ENCODE measurements at places on chromosomes 7 and 10.

DNA sequence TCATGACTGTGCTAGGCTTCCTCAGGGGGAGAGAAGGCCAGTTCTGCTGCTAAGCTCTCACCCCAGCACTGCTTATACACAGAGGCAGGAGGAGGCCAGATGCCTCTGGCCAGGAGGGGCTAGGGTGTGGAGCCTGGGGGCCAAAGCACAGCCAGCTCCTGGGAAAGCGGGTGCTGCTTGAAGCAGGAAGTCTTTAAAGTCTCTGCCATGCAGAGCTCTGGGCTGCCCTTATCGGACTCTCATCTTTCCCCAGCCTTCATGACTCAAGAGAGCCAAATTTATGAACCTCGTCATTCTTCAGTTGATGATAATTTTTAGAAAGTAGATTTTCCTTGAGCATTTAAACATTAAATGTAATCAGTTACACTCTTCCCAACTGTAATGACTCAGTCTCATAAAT, 11.2 kb upstream of the TSPAN14 start:
- no peak for DNase-seq

GRCh38 chr7:24829787-24830186, 72.5 kb upstream of the GSDME start:
- no peak for DNase-seq

- DNase-seq, result no peak
Observed at GRCh38 chr10:35546824-35547225, 58.3 kb upstream of the GJD4 start.

- peak; percentile 10 for DNase-seq
Observed at GRCh38 chr10:132904181-132904813, 38.1 kb downstream of the CFAP46 start.

DNA sequence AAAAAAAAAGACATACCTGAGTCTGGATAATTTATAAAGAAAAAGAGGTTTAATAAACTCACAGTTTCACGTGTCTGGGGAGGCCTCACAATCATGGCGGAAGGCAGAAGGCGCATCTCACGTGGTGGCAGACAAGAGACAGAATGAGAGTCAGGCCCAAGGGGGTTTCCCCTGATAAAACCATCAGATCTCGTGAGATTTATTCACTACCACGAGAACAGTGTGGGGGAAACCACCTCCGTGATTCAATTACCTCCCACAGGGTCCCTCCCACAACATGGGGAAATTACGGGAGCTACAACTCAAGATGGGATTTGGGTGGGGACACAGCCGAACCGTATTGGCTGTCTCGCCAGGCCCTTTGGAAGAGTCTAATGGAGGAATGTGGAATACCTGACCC, 9.0 kb upstream of the MAFK start:
- DNase-seq, result no peak

- no peak for DNase-seq
Observed at GRCh38 chr10:5958077-5958476, 19.3 kb downstream of the IL15RA start.

- DNase-seq, result peak; percentile 6
Observed at GRCh38 chr7:34900891-34901513, 136.3 kb downstream of the DPY19L1 start.

- DNase-seq, result no peak
Observed at GRCh38 chr10:73083221-73083620, 13.4 kb downstream of the P4HA1 start.

GRCh38 chr10:14487488-14487883, 156.8 kb upstream of the FRMD4A start:
- DNase-seq, result no peak

GRCh38 chr10:24417053-24417452, 208.1 kb downstream of the KIAA1217 start:
- no peak for DNase-seq

- DNase-seq, result no peak
Observed at GRCh38 chr10:35386594-35387174, 50.4 kb downstream of the CCNY start.

DNA sequence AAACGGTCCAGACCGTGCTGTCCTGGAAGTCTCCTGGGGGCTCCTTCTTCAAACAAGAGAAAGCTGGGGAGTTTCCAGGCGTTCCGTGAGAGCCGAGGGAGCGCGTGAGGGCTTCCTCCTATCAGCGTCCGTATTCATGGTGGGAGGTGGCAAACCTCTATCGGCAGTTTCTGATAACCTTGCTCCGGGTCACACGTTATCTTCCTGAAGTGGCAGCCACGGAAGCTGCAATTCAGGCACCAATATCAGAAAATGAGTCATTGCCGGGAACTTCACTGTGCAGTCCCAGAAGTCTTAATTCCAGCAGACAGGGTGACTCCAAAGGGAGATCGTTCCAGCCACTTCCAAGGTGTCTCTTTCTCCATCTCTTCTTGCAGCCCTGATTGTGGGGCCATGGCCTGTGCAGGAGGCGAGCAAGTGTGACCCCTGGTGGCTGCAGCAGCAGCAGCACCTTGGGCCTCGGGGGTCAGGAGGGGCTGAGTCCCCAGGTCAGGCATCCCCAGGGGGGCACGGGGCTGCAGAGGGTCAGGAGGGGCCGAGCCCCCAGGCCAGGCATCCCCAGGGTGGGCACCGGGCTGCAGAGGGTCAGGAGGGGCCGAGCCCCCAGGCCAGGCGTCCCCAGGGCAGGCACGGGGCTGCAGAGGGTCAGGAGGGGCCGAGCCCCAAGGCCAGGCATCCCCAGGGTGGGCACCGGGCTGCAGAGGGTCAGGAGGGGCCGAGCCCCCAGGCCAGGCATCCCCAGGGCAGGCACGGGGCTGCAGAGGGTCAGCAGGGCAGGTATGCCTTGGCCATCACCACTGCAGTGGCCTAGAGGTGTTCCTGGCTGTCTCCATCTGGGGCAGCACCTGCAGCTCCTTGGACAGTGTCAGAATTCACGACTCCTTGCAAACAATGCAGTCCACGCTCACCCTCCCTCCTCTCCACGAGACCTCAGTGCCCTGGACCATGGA, 538.7 kb downstream of the DNAJB6 start:
- peak; percentile 48 for DNase-seq

- peak; percentile 3 for DNase-seq
Observed at GRCh38 chr7:1853986-1854865, 184.1 kb downstream of the ELFN1 start.

DNA sequence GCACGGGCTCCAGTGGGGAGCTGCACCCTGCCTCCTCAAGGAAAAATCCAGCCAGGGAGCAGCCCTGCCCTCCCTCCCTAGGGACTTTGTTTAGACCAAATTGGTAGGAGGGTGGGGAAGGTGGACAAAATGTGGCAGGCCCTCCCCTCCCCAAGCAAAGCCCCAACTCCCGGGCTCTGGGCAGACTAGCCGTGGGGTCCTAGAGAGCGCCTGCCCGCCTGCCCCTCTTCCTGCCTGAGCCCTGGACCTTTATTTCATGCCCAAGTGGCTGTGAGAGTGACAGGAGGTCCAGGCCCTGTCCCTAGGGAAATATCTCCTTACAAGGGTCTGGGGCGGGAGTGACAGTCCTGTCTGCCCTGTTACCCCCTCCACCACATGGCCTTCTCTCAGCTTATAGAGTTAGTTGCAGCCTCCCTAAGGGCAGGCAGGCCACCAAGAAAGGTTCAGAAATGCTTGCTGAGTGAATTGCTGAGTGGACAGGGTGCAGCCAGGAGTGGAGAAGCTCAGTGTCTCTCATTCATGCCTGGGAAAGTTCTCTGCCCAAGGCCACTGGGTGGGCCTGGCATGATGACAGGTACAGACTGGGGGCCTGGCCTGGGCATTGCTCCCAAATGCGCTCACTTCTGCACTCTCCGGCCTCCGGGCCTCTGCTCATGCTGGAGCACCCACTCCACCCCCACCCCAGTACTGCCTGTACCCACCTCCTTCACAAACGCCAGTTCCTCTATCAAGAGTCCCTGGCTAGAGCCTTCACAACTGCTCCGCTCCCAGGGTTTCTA, 25.2 kb downstream of the DNAJB12 start:
- DNase-seq, result no peak

DNA sequence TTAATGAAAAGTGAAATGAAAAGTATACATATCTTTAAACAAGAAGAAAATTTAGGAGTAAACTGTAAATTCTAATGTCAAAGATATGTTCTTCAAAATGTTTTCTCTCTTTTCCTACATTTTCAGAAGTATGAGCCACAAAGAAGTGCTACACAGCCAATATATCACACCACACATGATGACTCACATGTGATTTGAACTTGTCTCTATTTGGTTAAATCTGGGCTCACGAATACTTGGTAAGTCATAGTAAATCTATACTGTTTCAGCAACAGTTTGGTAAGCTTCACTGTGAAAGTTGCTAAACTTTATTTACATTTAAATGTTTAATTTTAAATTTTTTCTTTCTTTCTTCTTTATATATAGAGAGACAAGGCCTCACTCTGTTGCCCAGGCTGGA, 380.6 kb upstream of the IGFBP3 start:
- no peak for DNase-seq

DNA sequence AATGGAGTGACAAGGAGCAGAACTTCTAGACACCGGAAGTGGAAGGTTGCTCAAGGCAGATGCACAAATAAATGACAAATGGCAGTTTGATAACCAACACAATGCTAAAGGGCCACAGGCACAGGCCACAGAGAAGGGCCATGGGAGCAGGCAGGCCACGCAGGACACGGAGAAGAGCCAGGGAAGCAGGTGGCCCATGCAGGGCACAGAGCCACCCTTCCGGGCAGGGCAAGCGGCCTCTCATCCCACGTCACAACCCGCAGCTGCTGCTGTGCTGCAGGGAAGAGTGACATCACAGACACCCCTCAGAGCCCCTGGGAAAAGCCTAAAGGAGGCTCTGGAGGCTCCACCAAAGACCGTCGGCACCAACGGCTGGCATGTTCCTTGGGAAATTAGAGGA, 328.5 kb downstream of the PTPRN2 start:
- no peak for DNase-seq

DNA sequence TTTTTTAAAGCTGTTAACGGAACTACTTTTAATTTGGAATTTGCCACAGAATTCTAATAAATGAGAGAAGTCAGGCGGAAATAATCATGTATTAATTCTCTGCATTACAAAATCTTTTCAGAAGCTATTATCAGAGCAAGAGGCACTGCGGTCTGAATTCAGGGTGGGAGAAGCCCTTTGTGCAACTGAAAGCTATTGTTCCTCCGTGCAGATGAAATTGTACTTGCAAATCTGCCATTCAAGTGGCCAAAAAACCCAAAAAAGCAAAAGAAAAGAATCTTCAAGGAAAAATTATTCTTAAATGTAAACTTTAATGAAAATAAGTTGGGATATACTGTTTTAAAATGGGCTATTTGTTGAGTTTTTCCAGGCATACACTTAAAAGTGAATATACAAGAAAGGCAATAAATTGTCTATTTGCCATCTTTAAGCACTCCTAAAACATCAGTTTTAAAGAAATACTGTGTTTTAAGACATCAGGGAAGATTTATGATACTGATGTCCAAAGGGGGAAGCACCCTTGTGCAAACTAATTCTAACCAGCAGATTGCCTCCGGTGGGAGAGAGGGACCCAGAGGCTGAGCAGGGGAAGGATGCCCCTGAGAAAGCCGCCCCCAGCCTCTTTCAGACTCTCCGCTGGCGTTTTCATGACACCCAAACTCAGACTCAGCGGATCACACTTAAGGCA, 351.2 kb downstream of the DNAJB6 start:
- no peak for DNase-seq

DNA sequence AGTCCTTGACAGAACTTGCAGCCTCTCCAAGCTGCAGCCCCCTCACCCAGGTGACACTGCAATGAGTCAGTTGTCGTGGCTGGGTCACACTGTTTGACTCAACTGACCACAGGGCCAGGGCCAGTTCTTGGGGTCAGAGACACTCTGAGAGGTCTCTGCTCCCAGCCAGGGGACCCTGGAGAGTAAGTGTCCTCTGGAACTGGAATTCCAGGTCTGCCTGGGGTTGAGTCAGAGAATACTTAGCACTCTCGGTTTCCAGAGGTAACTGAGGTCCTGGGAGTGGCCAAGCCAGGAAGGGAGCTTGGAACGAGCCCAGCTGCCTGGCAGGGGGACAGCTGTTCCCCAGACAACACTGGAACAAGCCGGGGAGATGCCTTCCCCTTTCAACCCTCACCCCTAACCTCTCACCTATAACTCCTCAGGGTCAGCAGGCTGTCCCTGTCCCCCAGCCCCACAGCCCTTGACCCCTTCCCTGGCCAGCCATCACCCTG, 2.2 kb upstream of the MYL10 start:
- DNase-seq, result no peak

DNA sequence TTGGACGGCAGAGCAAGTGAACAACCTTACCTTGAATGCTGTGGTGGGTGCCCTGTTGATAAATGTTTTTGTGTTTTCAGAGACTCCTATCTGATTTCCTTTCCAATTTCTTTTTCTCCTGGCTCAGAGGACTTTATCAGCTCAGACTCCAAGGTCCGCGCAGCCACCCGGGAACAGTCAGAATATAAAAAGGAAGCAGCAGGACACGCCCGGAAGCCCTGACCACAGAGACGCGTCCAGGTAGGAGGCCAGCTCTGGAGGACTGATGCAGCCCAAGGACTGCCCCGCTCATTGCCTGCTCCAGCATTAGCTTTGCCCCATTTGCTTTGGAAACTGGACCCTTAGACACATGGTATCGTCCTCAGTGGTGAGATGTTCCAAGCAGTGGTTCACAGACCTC, 61.3 kb downstream of the TACC2 start:
- no peak for DNase-seq

DNA sequence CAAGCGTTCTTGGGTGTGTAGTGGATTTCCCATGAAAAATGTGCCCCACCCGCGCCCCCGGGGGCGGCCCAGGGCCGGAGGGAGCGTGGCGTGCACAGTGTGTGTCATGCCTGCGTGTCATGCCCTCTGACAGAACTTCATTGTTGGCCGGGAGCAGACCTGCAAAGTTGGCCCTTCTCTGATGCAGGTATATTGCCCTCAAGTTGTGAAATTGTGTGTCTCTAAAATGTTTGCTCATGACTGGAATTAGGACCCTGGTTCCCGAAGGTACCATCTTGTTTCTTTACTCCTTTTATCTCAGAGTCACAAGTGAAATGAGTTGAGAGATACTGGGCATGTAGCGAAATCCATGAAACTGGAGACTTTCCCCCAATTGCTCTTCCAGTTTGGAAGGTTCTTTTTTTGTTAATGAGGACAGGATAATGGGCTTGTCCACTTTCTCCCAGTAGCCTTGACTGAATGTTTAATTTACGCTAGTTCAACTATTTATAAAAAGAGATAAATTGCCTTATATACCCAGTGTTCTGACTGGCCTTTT, 26.2 kb downstream of the ADK start:
- peak; percentile 19 for DNase-seq

GRCh38 chr7:150685219-150686029, at the start of gene GIMAP2:
Gene GIMAP2 (plus strand): TSS chr7:150685706. CDS start chr7:150687060, 1,354 bp downstream.
- DNase-seq, result peak; percentile 25

DNA sequence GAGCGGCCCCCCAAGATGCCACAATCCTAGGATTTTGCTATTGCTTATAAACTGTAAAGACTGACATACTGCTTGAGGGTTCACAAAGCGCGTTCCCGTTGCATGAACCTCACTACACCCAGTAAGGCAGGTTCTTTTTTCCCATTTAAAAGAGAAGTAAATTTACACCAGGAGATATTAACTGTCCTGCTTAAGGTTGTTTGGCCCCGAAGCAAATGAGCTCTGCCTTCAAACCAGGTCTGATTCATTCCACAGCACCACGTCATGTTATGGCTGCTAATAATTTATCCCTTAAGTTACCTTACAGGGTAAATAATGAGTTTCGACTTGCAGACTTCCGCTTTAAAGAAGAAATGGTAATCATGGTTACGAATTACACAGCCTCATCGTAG, 559 bp upstream of the FKBP14 start:
- DNase-seq, result peak; percentile 26

Data from CD4-positive, alpha-beta T cell treated with Interleukin-1 beta for 1 hour (primary cell).